ENCODE measurements at places on chromosomes 13 and 19.

DNA sequence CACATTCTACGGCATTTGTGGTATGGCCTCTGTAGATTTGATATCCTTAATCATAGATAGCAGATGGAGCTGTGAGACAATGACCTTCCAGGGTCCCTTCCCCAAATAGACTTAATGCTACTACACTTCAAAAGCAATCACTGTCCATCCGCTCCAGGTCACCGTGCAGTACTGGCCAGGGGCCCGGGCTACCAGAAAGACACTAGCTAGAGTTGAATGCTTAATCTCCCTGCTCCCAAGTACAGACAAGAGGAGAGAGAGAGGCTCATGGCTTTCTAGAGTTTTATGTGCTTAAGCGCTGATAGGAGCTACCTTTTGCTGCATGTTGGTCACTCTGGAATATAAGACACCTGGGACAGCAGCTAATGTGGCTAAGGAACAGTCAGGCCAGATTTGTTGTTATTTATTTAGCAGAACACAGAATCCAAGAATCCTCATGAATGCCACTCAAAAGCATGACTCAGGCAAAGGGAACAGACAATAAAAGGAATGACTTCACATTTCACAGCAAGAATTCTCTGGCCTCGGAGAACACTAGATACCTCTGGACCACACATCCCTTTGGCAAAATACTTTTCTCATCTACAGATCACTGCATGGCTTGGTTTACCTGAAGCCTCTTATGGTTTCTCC lies 165.0 kb downstream of the LACC1 start:
- no peak for DNase-seq

DNA sequence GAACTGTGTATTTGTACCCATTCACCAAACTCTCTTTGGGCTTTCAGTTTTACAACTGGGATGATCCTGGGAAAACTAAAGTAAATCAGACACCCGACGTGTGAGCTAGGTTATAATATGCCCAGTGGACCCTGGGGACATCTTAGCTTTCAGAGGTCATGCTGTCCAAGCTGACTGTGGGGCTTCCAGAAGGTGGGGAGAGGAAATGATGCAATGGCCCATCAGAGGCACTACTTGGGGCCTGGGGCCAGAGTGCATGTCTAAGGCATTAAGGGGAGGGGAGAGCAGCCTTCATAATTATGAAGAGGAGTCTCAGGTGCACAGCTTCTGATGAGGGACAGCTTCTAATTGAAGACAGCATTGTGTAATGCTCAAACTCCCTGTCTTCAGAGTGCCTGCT lies 30.9 kb downstream of the ALOX5AP start:
- DNase-seq: no peak

DNA sequence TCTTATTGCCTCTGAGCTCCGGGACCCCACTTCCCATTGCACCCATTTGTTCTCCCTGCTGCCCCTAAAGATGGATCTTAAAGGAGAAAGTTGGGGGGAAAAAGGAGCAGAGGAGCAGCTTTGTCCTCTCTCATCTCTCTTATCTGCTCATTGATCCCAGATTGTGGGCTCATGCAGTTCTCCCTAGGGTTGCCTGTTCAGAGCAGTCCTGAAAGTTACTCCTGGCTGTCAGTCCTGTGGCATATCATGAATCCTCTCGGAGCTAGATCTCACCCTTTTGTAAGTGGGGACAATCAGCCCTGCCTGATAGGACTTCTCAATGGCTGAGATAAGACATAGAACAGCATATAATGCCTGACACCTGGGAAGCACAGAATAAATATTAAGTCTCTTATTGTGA lies 440.3 kb downstream of the IRS2 start:
- DNase-seq: no peak

- DNase-seq: peak; percentile 74
Observed at GRCh38 chr13:111344471-111345191, 24.2 kb downstream of the TEX29 start.

DNA sequence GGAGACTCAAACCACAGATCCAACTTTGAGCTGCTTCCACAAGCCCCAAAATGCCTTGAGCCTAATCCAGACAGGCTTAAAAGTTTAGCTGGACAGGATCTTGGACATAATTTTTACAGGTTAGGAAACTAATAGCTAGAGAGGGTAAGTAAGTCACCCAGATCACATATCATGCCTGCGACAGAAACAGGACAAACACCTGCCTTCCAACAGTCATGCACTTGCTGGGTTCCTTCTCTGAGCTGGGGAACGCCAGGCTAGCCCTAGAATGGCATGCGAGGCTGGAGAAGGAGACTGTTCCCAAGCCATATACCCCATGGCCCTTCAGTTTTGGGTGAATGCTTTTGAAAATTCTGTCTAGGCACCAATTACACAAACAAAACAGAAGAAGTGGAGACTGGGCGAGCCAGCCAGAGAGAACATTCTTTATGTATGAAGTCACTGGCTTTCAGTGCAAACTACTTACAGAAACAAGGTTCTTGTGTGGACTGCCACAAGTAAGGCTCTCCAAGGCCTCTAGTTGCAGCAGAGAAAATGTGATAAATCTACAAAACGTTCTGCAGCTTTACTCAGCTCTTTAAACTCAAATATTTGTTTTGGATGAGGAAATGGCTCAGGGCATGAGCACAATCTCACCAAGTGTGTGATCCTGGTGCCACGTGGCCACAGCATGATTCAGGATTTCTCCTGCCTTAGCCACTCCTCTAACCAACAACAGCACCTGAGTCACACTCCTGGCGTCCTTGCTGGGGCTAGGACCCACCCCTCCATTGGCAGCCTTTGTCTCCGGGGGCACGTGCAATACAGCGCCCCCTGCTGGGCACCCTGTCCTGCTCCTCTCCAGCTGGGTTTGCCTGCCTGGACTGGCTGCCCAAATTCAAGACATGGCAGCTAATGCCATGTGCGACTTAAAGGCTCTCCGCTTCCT lies 73.4 kb upstream of the UBL3 start:
- peak; percentile 94 for DNase-seq

DNA sequence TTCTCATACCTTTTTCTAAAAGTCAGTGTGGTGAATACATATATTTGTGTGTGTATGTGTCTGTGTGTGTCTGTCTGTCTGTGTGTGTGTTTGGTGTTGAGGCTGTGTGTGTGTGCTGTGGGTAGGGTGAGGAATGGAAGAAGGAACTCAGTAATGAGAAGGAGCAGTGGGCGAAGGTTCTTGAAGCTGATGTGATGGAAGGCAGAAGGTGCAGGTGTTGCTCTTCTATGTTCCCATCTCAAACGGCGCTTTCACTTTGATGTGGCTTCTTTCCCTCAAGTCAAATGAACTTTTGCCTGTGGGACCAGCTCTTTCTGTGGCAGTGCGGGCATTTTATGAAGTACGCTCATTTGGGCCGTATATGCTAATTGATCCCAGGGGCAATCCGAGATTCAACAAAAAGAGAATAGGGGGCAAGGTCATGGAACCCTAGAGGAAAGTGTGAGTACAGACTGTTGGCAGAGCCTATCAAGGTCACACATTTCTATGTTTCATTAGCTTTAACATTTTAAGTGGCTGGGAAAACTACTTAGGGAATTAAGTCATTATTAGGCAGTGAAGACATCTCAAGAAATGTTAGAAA lies 15.2 kb downstream of the BIVM start:
- no peak for DNase-seq

GRCh38 chr13:95614641-95615245 lies 29.8 kb downstream of the DZIP1 start:
- no peak for DNase-seq

- DNase-seq: no peak
Observed at GRCh38 chr13:79591493-79591892, 110.5 kb downstream of the NDFIP2 start.

- DNase-seq: no peak
Observed at GRCh38 chr13:40540328-40541044, 126.0 kb downstream of the FOXO1 start.

- DNase-seq: no peak
Observed at GRCh38 chr13:26881154-26881553, 120.6 kb upstream of the GPR12 start.

- no peak for DNase-seq
Observed at GRCh38 chr13:103283451-103283820, 217.2 kb upstream of the SLC10A2 start.

GRCh38 chr13:102642475-102642874 lies 45.7 kb downstream of the TPP2 start:
- no peak for DNase-seq

DNA sequence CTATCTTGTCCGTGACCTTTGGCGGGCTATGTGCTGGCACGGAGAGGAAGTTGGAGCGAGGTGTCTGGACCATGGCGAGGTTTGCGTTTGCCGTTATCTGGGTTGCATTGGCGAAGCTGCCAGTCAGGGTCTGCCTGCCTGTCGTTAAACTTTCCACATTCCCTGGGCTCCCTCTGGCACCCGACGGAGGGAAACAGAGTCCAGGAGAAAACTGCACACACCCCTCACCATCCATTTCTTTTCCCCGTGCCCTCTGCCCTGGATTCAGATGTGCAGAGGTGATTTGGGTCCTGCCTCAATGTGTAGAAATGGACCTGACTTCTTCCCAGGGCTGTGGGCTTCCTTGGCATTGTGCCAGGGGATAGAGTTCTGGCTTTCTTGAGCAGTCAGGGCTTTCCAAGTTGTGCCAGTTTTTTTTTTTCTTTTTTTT lies 142.4 kb downstream of the URI1 start:
- DNase-seq: no peak

- no peak for DNase-seq
Observed at GRCh38 chr19:17475541-17476115, 5.3 kb downstream of the SLC27A1 start.

GRCh38 chr13:109251956-109252355 lies 534.4 kb downstream of the IRS2 start:
- DNase-seq: no peak

GRCh38 chr13:111639196-111639705 lies 318.8 kb downstream of the TEX29 start:
- peak; percentile 70 for DNase-seq

- DNase-seq: no peak
Observed at GRCh38 chr19:41774515-41774980, 19.2 kb downstream of the CEACAM6 start.

DNA sequence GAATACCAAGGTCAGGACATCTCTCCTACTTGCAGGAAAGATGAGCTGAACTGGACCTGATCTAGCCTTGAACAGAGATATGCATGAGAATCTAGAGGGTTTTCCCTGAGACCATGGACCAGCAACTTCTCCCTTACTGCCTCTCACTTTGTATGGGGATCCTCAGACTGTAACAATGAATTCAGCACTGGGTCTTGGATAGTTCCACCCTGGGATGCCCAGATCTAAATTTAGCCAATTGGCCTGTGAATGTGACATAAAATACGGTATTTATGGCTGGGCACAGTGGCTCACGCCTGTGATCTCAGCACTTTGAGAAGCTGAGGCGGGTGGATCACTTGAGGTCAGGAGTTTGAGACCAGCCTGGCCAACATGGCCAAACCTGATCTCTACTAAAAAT lies 15.3 kb upstream of the LILRA2 start:
- DNase-seq: no peak

- DNase-seq: no peak
Observed at GRCh38 chr19:50563597-50563996, 4.6 kb downstream of the LRRC4B start.

- DNase-seq: no peak
Observed at GRCh38 chr13:28794396-28794795, 25.7 kb upstream of the MTUS2 start.

GRCh38 chr19:13906521-13906904 lies 512 bp downstream of the CC2D1A start:
- DNase-seq: no peak
